ENCODE measurements at places on chromosomes 4 and X.

DNA sequence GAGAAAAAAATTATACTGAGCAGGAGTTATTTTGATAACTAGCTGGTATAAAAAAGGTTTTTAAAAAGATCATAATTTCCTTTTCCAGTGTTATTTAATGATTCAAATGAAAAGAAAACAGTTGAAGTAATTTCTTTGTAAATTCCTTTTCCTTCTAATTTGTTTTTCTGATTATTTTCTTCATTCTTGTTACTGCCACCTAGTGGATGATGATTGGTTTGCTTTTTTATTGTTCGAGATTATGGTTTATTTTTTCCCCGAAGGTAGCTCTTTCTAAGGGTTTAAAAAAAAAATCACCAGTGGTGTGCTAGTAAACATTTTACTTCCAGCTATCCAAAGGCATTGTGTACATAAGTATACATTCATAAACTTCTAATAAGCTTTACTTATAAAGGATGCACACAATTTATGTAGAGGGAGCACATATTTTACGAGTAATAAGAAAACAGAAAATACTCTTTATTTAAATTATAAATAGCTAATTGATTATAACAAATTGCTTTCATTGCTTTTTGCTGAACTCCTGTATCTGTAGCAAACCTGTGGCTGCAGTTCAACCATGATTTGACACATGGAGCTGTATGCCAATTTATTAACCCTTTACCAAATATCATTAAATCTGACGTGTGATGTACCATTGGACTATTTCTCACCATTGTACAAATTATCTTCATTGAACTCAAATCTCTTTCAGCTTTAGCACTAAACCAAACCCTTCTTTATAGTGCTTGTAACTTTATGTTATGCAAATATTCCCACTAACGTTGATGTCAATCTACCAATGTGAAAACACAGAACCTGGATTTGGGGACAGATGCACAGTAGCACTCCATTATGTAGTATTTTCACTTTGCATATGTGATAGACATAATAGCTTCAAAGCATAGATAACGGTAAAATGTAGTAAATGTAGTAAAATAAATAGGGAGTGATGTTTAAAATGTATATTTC lies 97.8 kb upstream of the ANK2 start:
- DNase-seq: peak; percentile 19

- DNase-seq: no peak
These were observed 30.3 kb downstream of the XG start for GRCh38 chrX:2782171-2782570.

- DNase-seq: no peak
These were observed 140.0 kb downstream of the GASK1B start for GRCh38 chr4:158032733-158033415.

GRCh38 chr4:57866468-57867171 lies 756.4 kb upstream of the IGFBP7 start:
- no peak for DNase-seq

DNA sequence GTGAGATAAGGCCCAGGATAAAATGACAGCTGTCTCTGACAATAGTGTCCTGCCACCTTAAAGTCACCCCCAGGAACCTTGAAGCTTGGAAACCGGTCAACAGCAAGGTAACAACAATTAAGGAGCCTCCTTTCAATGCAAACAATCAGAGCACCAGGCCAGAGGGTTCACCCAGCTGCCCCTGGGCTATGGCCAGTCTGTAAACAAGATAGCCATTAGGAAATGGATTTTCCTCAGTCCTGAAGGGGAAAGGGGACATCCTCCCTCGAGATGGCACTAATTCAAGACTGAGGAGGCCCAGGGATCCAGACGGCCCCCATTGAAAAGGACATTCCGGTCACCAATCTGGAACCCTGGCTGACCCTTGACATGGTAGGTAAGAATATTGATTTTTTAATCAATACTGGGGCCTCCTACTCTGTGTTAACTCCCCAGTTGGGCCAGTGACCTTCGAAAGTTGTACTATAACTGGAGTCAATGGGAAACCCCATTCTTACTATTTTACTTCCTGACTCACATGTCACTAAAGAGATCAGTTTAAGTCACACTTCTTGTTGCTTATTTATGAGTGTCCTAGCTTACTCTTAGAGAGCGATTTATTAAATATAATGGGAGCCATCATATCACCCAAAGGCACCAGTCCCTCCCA lies 61.7 kb upstream of the CT45A1 start:
- DNase-seq: no peak

GRCh38 chr4:181745933-181746625 lies 497.1 kb upstream of the TENM3 start:
- DNase-seq: no peak

DNA sequence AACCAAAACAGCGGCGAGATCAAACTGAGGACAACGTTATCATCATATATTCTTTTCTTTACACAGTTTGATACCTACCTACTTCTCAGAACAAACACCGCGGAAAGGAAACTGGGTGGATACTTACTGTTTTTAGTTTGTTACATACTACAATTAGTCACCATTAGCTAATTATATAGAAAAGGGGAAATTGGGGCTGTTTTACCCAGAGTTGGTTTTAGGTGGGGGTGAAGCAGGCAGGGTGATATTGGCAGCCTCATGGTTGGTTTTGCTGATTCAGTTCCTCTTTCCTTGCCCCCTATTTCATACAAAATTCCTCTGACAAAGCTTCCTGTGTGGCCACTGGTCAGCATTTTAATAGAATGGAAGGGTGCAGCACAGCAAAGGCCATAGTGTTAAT lies 77.8 kb downstream of the SORBS2 start:
- no peak for DNase-seq

DNA sequence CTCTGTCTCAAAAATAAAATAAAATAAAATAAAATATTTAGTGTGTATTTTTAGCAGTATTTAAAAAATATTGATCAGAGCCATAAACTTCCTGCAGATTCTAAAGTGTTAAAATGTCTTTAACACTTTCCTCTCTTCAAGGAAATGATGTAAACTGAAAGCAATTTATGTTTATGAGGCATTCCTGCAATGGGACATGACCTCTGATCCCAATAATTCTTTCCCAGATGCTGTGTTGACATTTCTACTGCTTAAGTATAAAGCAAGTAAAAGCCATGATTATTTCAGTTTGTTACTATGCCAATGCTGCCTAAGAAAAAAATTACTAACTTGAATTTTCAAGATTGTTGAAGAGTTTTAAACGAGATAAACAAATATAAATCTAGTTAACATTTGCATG lies 29.0 kb downstream of the COQ2 start:
- peak; percentile 94 for DNase-seq

GRCh38 chrX:95063554-95063953 lies 1389.5 kb downstream of the FAM133A start:
- DNase-seq: peak; percentile 48

DNA sequence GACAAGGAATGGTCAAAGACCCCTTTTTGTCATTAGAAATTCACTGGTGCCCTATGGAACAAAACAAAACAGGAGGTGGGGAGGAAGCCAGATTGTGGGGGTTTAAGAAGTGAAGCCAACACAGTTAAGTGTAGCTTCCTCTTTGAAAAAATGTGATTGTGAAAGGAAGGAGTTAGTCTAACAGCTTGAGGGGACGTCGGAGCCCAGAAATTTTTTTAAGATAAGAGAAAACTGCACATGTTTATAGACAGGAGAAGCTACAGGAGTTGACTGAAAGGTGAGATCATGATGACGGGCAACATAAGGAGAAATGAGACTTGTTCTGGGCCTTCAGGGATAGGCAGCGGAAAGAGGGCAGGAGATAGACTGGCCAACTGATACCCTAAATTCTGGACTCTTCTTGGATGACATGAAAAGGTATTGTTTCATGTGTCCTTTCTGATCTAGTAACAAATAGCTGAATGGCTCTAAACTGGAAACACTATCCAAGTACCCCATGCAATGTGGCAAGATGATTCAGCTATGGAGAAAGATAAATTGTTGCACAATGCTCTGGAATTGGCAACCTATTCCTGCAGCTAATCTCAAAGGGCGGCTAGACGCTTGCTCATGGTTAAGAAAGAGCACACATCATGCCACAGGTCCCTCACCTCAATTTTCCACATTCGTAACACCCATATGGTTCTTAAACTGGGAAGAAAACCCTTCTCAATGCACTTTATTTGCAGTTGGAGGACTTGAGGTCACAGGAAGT lies 3.7 kb upstream of the HDAC8 start:
- DNase-seq: peak; percentile 77

GRCh38 chr4:95272036-95272435 lies 276.7 kb downstream of the UNC5C start:
- DNase-seq: no peak

DNA sequence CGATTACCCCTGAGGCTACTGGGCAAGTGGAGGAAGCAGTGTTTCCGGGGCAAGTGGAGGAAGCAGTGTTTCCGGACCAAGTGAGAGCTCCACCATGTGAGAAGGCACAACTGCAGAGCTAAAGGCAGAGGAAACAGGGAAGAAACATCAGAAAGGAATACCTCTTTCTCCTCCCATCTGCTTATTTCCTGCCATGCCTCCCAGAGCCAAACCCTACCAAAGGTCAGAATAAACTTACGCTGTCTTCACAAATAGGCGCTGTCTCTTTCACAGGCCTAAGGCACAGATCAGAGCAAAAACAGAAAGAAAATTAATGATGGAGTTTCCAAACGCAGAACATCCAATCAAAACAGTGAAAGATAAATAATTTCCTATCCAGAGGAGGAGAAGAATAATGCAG lies 153.0 kb downstream of the ATOH1 start:
- no peak for DNase-seq

GRCh38 chrX:131746491-131746968 lies 202.7 kb downstream of the OR13H1 start:
- DNase-seq: peak; percentile 93

- no peak for DNase-seq
These were observed 5.6 kb downstream of the TMEM255A start for GRCh38 chrX:120305531-120306141.

DNA sequence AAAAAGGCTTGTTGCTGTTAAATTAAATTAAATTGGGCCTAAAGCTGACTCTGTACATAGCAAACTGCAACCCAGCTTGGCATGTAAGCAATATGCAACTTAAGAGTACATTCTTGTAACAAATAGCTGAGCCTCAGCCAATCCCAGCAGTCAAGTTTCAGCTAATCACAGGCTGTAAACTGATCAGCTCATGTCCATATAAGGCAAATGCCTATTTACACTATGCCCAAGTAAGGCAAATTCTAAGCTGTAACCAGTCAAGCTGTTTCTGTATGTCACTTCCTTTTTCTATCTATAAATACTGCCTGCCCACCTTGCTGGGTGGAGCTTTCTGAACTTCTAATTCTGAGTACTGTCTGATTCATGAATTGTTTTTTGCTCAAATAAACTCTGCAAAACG lies 429.1 kb upstream of the FTHL17 start:
- no peak for DNase-seq

DNA sequence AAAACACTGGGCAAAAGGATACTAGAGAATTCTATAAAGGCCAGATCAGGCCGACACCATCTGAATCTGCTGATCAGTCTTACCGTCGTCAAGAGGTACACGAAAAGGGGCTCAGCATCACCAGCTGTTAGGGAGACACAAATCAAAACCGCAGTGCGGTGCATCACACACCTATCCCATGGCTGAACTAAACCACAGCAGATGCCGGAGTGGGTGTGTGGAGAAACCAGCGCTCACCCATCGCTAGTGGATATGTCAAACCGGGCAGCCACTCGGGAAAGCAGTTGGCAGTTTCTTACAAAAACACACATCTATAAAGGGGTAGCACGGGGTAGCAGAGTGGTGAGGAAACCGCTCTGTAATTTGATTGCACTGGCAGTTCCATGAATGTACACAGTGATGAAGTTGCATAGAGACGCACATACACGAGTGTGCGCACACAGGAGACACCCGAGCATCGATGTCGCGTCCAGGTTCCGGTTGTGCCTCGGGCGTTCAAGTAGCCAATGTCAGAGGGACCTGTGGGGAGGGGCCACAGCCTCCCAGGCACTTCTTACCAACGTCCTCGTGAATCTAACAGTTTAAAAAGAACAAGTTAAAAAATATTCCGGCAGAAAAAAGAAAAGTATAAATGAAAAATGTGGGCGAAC lies 23.1 kb upstream of the CCNQ start:
- DNase-seq: no peak

DNA sequence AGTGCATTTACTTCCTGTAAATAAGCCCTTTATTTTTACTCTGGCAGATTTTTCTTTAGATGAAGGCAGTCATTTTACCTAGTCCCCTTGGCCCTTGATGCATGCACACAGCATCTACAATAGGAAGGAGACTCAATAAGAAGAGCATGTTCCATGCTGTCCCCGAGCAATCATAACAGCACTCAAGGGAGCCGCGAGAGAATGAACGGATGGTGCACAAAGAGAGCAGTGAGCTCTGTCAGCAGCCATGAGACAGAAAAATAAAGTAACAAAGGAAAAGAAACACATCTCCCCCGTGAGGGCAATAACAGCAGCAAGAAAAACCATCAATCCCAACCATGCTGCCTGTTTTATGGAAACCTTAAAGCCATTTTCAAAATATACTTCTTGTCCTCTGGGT lies 11.9 kb downstream of the SMIM31 start:
- DNase-seq: no peak

DNA sequence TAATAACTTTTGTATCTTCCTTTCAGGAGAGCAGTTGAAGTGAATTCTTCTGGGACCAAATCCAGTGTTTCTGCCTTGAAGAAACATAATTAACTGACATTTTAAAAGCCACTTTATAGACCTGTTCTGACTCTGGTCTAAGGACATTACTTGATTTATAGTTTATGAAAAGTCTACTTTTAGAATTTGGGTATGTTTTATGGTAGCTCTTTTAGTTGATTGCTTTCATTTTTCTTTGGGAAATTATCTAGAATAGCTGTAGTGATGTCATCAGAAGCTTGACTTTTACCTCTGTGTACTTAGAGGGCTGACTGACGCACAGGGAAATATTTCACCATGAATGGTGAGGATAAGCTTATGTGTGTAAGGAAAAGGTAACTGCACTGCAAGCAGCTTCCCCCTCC lies 131.8 kb upstream of the LIMCH1 start:
- no peak for DNase-seq

DNA sequence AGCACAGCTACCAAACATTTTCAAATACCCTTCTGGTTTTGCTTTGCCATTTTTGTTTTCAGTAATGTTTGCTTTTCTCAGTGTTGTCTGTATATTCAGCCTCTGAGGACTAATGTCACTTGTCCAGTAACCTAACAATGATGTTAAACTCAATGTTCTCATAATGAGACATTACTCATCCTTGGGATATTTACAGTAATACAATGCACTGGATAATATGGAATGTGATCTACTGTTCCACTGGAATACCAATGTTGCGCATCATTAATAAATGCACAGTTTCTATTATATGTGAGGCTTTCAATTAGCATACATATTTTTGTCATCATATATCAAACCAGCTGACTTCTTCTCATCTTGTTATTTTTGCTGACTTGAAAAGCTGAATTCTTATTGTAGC lies 259.1 kb downstream of the SH2D1A start:
- DNase-seq: no peak

GRCh38 chrX:23756165-23756564 lies 13.1 kb upstream of the ACOT9 start:
- DNase-seq: peak; percentile 63

DNA sequence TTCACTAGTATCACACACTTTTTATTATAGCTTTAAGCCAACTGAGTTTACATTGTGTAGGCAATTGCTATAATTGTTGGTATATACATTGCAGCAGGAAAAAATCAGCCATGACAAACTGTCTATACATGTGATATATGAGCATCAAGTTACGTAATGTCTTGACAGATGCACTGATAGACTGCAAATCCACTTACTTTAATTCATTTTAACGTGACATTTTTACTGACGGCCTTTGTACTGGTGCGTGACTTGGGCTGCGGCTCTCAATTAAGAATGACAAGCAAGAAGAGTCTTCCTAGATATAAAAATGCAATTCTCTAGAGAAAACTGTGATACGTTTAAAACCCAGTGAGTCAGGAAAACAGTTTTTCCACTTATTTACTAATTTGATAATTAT lies 143.8 kb downstream of the ACTRT1 start:
- no peak for DNase-seq

Data from fibroblast of villous mesenchyme (primary cell).